Glomerular endothelial cell (primary cell): ENCODE measurements at places on chromosomes 7 and 10.

DNA sequence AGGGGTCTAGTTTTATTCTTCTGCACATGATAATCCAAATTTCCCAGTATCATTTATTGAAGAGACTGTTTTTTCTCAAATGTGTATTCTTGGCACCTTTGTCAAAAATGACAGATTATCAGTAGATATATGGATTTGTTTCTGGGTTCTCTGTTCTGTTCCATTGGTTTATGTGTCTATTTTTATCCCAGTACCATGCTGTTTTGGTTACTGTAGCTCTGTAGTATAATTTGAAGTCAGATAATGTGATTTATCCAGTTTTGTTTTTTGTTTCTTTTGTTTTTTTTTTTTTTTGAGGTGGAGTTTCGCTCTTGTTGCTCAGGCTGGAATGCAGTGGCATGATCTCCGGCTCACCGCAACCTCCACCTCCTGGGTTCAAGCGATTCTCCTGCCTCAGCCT is 61.6 kb upstream of the HELLS start:
- no peak for DNase-seq

DNA sequence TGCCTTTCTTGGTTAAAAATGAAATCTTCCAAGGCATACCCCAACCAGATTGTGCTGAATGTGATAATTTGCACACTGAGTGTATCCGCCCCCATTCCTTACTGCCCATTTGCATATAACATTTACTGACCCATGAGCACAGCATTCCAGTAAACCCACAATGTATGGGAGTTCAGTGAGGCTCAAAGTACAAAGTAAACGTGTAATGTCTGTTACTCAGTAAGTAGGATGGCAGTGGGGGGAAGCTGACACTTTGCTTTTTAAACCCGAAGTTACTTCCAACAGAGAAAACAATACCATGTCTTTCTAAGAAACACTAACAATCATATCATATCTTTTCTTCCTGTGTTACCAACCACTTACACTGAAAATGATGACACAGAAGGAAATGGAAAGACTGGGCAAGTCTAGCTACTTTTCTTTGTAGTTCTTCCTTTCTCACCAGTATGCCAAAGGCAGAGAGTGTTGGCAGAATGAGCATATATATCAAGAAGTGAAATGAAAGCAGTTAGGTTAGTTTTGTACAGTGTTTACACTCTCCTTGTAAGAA is 27.1 kb upstream of the SOSTDC1 start:
- no peak for DNase-seq

DNA sequence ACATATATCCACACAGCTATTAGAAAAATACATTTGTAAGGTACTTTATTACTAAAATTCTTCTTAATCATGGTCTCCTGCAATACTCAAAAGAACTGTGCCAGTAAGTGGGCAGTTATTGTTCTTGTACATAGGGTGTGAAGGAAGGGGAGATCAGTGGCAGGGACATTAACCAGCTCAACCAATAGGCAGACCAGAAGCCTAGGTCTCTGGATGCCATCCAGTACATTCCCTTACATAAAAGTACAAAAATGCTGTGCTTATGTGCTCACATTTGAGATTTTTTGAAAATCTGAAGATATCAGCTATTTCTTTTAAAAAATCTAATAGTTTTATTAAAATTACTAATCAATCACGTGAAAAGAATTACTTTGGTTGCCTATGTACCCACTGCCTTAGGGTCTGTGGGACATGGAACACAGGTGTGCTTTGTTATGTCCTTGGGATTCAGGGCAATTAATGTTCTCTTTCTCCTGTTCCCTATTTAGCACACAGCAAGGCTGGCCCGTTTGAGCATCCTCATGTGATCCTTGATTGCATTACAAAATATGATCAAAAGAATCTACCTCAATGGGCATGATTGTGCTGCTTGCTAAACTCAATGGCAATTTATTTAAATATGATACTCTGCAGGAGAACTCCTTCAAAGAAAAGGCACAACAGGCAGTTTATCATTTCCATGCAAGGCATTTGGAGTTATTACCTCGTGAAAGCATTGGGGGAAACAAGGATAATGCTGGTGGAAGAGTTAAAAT is 22.7 kb downstream of the TWIST1 start:
- no peak for DNase-seq

GRCh38 chr7:43671521-43671920 is 57.8 kb downstream of the COA1 start:
- no peak for DNase-seq

DNA sequence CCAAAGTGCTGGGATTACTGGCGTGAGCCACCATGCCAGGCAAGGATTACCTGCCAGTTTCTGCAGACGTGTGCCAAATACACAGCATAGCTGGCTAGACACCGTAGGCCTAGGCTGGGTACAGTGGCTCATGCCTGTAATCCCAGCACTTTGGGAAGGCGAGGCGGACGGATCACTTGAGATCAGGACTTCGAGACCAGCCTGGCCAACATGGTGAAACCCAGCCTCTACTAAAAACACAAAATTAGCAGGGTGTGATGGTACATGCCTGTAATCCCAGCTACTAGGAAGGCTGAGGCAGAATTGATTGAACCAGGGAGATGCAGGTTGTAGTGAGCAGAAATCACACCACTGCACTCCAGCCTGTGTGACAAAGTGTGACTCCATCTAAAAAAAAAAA is 868 bp downstream of the RFC2 start:
- no peak for DNase-seq

DNA sequence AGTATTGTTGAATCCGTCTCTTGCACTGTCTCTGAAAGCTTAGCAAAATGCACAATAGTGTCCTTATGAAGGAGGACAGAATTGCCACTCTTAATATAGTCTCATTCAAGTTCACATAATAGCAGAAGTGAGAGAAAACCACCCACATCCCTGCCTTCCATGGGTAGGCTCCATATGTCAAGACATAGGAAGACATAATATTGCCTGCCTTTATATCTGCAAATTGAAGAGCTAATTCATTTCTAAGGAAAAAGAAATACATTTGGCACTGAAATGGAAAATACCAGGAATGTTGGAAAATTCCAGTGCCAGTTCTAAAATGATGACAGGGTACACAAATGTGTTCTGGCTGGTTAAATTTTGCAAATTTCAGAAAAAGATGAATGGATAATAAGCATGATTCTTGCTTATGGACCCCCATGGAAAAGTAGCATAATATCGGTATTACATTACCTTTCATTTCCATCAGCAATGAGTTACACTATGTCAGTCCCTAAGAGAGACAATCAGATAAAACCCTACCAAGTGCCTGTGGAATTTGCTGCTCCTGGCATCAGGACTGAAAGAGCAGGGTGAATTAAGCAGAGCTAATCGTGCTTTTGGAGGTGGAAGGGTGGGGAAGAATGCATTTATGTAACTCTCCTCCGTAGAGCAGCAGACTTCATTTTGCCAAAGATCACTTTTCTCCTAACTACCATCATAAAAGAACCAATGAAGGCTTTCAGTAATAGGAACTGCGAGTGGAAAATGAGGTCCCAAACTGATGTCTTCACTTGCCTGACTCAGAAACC is 312.6 kb downstream of the FGFR2 start:
- DNase-seq = no peak

GRCh38 chr7:50217821-50218281 is 86.7 kb upstream of the IKZF1 start:
- DNase-seq = no peak

DNA sequence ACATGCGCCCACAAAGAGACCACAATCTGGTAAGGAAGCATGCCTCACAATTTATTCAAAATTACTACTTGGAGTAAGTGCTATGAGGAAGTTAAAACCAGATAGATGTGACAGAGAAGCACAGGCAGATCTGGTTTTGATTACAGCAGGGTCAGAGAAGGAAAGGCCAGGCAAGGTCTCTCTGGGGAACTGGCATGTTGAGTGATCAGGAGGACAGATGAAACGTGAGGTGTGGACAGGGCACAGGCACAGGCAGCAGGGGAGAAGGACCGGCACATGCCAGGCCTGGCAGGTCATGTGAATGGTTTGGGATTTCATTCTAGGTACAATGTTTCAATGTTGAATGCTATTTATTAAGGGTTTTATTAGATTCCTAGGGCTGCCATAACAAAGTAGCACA is 51.6 kb downstream of the GPAM start:
- no peak for DNase-seq

DNA sequence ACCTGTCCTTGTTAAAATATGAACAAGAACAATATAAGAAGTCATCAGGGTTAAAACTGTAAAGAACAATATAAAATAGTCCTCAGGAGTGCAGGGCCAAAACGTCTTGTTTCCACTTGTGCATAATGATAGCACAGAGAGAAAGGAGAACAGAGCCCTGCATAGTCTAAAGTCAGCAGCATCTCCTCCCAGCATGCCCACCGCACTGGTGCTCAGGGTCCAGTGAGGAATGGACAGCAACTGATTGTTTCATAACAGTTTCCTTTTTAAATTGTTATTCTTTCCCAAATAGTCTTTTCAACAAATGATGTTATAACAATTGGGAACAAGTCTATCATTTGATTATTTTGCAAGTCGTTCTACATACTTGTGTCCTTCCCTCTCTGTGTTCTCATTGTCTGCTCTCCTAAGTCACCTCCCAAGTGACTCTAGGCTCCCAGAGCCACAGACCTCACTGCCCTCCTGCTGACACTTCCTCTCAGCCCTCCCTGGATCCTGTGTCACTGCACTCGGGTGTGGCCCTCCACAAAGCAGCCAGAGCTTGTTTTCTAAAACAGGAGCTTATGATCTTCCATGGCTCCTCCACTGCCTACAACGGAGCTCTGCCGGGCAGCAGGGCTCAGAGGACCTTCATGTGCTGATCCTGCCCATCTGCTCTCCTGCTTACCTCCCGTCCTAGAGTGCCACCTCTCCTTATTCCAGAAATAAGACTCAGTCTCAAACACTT is 27.6 kb downstream of the COBL start:
- no peak for DNase-seq

DNA sequence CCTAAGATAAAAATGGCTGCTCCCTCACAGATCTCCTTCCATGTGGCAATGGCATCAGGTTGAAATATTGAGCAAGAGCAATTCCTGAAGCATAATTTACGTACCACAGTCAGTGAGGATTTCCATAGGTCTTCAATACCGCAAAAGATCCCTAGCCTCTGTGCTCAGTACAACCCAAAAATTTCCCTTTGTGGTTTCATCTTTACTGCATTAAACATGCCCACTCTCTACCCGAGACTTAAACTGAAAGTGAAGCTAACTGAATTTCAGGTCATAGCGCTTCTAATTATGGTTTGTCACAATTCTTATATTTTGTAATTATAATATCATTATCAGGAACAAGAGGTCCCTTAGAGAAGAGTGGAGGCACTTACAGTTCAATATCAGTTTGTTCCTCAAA is 1071.1 kb downstream of the XPNPEP1 start:
- DNase-seq = no peak

- no peak for DNase-seq
These were observed 211.3 kb downstream of the SKIDA1 start for GRCh38 chr10:21314111-21314626.

- no peak for DNase-seq
These were observed 191.6 kb downstream of the BICC1 start for GRCh38 chr10:58704226-58704625.

GRCh38 chr10:132213917-132214316 is 27.2 kb downstream of the DPYSL4 start:
- DNase-seq = no peak

GRCh38 chr10:98168147-98168546 is 33.7 kb downstream of the R3HCC1L start:
- DNase-seq = no peak

DNA sequence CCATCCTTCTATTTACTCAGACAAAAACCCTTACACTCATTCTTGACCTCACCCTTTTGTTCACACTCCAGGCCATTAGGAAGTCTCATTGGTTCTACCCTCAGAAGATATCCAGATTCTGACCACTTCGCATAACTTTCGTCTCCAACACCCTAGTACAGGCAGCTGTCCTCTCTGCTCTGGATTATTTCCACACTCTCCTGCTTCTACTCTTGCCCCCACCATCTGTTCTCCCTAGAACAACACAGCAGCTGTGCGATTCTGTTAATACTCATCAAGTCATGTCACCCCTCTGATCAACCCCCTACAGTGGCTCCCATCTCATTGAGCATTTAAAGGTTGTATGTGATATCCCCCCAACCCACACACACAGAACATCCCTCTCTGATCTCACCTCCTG is 15.5 kb upstream of the TRIL start:
- DNase-seq = no peak

DNA sequence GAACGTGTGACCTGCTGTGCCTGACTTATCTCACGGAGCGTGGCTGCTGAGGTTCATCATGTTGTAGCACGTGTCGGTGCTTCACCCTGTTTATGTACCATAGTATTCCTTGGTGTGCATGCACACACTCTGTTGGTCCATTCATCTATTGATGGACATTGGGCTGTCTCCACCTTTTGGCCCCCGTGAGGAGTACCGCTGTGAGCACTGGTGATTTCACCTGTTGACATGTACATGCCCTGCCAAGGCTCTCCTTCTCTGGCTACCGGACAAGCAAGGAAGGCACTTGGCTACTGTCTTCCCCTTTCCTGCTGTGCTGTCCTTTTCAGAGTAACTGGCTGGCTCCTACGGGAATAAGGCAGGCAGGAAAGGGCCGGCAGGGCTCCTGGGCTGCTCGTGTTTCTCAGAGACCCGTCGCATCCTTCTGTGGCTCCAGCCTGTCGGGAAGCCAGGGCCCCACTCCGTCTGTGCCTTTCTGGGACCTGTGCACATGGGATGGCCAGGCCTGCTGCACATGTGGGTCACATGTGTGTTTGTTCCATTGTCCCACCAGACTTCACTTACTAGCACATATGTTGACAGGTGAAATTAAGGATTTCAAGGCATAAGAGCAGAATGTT is 17.8 kb upstream of the TBRG4 start:
- no peak for DNase-seq

- DNase-seq = peak; percentile 48
These were observed at the start of gene ENO4 for GRCh38 chr10:116849248-116850057. Gene ENO4, plus strand, starts transcription at chr10:116849499. Its CDS starts 68 bp downstream, at chr10:116849567.

DNA sequence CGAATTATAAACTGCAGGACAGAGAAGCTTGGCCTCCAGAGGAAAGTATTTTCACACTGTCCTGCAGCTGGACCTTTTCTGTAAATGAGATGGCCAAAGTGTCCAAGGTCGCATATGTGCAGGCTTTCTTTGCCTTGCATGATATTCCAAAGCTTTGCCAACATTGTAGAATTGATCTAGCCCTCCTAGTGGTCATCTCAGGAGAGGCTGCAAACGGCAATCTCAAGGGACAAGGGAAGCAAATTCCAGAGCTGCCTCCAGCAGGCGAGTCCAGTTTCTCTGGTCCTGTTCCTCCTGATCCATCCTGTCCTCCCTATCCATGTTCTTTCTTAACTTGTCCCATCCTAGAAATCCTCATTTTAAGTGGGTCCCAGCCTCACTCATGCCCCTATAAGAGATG is 373.4 kb upstream of the PCDH15 start:
- no peak for DNase-seq

DNA sequence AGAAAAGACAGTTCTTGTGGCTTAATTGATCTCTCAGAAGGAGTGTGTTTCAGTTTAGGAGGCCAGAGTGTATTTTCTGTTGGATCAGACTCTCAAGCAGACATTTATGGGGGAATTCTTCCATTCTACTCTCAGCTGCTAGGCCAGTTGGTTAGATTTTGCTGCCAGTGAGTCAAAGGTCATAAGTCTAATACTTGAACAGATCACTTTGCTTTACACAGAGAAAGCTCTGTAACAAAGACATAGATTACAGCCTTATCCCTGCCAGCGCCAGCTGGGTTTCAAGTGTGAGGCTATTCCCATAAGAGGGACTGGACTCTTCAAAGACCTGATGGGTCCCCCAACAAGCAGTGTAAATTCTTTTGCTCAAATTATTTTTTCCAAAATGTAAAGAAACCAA is 145.6 kb upstream of the SEMA3C start:
- DNase-seq = no peak

GRCh38 chr10:106502641-106503040 is 661.9 kb downstream of the SORCS1 start:
- no peak for DNase-seq
